ENCODE measurements at places on chromosomes 6 and 20.

DNA sequence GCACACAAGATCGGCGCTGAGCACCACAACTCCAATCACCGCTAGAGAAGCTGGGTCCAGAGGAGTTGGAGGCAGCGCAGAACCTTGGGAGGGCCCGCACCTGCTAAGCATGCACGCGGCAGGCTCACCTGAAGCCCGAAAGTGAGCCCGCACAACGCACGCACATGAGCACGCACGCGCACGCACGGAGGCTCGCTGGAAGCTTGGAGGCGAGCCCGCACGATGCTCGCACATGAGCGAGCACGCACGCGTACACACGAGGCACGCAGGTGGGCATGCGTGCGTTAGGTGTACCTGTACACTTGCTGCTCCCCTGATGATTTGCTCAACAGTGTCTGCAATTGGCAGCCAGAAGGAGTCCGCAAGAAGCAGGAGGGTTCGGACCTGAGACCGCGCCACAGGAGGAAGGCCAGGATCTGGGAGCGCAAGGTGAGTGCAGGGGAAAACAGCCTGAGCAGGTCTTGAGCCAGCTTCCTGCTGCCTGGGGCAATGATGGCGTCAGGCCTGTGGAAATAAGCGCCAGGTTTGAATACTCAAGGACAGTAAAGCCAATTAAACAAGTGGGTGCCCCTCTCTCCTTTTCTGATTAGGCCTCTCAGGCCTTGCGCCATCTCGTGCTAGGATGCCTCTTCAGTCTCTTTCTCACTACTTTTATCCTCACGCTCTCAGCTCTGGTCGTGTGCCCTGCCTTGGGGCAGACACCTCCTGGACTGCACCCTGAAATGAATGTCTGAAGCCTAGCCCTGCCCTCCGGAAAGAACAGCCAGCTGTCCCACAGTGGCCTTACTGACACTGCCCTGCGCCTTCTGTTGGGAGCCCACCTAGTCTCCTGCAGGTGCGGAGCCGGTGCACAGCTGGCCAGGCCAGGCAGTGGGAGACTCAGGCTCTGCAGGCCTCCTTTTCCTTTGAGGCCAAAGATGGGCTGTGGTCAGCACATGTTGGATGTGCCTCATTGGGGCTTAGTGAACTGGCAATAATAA is 340.4 kb downstream of the CDC5L start:
- DNase-seq, result no peak

- no peak for DNase-seq
Measured at GRCh38 chr20:9999645-10000044, 35.1 kb upstream of the ANKEF1 start.

DNA sequence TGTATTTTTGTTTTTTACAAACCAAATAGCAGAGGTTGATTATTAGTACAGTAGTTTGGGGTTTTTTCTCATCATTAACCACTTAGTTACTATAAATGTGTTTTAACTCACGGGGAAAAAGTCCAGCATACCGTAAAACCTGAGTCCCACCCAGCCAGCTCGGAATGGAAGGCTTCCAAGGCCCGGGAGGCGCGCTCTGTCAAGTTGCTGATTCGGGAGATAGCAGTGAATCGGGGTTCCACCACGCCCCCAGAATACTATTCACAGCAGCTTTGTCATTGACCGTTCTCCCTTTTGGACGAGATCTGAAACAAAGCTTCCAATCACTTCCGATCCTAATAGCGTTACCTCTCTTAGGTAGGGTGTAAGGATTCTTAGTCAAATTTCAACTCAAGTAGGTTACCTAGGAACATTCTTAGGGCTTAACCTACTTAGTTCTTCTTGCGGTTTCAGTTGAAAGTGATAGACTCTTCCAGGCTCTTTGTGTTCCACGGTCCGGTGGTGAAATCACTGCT is 232.8 kb upstream of the QKI start:
- DNase-seq, result no peak

DNA sequence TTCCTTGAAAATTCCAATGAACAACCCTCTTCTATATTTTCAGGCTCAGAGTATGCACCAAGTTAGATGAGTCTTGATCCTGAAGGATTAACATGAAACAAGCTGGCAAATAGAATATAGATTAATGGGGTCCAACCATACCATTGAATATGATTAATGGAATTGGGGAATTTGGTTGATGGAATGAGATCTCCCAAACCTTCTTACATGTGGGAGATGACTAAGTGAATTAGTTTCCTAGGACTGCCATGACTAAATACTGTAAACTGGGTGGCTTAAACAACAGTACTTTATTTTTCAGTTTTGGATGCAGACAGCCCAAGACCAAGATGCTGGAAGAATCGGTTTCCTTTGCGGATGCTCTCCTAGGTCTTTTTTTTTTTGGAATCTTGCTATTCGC is 347.0 kb downstream of the QKI start:
- no peak for DNase-seq

- DNase-seq, result no peak
Measured at GRCh38 chr6:24009319-24009718, 116.7 kb upstream of the NRSN1 start.

DNA sequence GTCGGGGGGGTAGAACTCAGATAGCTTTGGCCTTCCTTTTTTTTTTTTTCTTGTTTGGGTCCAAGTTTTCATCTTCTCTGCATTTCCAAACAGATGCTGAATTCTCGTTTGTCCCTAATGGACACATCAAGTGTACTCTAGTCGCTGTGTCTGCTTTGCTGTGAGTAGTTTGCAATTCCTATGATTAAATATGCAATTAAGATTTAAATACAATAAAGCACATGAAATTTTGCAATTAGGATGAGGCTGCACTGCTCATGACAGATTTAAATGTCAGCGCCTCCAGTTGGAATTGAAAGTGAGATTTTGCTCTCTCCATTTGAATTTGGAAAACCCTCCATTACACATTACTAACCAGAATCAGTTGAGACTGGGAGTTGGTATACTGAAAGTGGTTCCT is 70.4 kb downstream of the PFDN4 start:
- DNase-seq, result no peak

DNA sequence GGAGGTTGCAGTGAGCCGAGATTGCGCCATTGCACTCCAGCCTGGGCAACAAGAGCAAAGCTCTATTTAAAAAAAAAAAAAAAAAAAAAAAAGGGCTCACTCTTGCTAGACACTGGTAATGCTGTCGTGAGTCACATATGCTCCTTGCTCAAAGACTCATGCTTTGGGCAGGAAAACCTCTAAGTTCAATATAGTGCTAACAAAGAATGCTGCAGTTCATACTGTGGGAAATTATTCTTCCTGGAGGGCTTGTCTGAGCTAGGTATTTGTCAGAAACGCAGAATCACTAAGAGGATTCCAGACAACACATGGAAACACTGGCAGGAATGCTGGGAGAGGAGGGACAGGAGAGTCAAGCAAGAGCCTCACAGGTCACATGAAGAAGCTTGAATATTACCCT is 2.3 kb upstream of the LYRM2 start:
- DNase-seq, result no peak

GRCh38 chr6:40210628-40211056 is 276.4 kb upstream of the MOCS1 start:
- no peak for DNase-seq

GRCh38 chr6:2842139-2842552 is 483 bp upstream of the SERPINB1 start:
- no peak for DNase-seq

- DNase-seq, result no peak
Measured at GRCh38 chr20:50813801-50814200, 18.9 kb downstream of the BCAS4 start.

- DNase-seq, result peak; percentile 2
Measured at GRCh38 chr6:156686301-156686994, 90.7 kb upstream of the ARID1B start.

Data from stimulated activated CD4-positive, alpha-beta T cell treated with anti-CD3 and anti-CD28 coated beads, Interleukin-1b, Interleukin-23, amount 100 ng/mL, for 1 hour (primary cell).